DND-41 (cell line): ENCODE measurements at places on chromosomes 5 and 9.

- no peak for DNase-seq
Measured at GRCh38 chr5:34655354-34655991, 655 bp upstream of the RAI14 start.

- no peak for DNase-seq
Measured at GRCh38 chr9:110951805-110952539, 86.3 kb downstream of the LPAR1 start.

GRCh38 chr5:131281133-131281867, 17.4 kb downstream of the CDC42SE2 start:
- peak; percentile 35 for DNase-seq

- no peak for DNase-seq
Measured at GRCh38 chr5:108726446-108727235, 21.1 kb upstream of the FER start.

- DNase-seq = no peak
Measured at GRCh38 chr5:13412040-13412595, 532.4 kb downstream of the DNAH5 start.

- DNase-seq = no peak
Measured at GRCh38 chr5:169426784-169427183, 125.8 kb upstream of the SLIT3 start.

DNA sequence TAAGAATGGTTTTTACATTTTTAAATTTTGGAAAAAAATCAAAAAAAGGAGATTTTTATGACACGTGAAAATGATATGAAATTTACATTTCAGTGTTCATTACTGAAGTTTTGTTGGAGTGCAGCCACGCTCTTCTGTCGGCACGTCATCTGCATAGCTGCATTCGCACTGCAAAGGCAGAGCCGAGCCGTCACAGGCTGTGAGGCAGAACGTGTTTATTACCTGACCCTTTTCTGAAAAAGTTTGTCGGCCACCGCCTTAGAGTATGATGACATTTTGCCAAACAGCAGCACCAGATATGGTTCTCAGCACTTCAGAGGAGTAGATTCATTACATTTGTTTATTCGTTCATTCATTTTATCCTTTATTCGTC, 24.1 kb downstream of the HRH2 start:
- no peak for DNase-seq

DNA sequence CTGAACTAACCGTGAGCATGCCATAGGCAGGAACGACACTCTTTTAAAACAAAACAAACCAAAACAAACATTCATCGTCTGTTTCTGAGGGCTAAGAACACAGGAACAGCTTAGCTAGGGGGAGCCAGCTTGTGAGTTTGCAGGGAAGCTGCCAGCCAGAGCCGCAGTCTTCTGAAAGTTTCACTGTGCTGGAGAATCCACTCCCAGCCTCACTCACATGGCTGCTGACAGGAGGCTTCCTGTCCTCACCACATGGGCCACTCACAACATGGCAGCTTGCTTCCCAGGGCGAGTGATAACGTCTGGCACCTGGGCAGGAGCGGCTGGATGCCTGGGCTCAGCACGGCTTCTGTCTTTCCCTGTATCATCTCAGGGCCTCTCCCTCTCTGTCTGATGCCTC, 275.2 kb downstream of the MSX2 start:
- no peak for DNase-seq

DNA sequence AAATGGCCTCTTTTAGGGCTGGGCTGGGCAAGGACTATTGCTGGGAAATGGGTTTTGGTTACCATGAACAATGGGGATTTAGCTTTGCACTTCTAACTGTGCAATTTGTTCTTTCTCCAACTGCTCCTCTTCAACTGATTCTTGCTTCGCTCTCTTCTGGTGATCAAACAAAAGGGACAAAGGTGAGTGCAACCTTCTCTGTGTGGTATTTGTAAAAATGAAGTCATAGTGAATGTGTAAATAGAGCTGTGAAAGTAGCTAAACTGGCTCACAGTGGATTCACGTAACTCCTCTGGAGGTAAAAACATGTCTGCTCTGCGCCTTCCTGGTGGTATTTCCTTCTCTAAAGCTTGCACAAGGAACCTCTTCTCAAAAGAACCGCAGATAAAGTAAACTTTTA, 20.9 kb upstream of the SPINK14 start:
- DNase-seq = no peak

DNA sequence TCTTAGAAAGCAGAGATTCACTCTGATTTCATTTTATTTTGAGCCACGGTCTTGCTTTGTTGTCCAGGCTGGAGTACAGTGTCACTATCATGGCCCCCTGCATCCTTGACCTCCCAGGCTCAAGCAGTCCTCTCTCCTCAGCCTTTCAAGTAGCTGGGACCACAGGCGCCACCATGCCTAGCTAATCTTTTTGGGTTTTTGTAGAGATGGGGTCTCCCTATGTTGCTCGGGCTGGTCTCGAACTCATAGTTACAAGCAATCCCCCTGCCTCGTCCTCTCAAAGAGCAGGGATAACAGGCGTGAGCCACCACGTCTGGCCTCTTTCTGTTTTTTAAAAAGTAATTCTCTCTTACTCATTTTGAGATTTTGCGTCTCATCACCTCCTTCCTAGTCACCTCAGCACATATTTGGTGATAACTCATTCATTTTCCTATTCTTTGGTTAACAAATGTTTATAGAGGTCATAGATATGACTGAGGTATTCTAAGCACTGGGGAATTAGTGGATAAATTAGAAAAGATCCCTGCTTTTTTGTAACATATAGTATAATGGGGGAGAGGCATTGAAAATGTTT, 10.8 kb upstream of the DCP2 start:
- DNase-seq = no peak
